ENCODE measurements at places on chromosomes 11 and 22.

GRCh38 chr11:86800076-86800959 is at the start of gene PRSS23:
Gene PRSS23 (plus strand): TSS chr11:86800542. CDS start chr11:86807644, 7,102 bp downstream.
- peak; percentile 93 for DNase-seq

- DNase-seq, result no peak
Observed at GRCh38 chr11:112760396-112761059, 200.7 kb upstream of the NCAM1 start.

- DNase-seq, result no peak
Observed at GRCh38 chr22:23073526-23074229, 3.4 kb downstream of the GNAZ start.

- DNase-seq, result no peak
Observed at GRCh38 chr11:114614127-114614720, 18.6 kb upstream of the NXPE4 start.

GRCh38 chr11:95016139-95016538 is 8.9 kb upstream of the KDM4E start:
- no peak for DNase-seq

- DNase-seq, result no peak
Observed at GRCh38 chr11:88181776-88182175, 6.5 kb upstream of the RAB38 start.

GRCh38 chr11:110301032-110301431 is 4.6 kb upstream of the RDX start:
- DNase-seq, result no peak

GRCh38 chr22:50027639-50028537 is 15.3 kb upstream of the IL17REL start:
- DNase-seq, result no peak

GRCh38 chr11:35246745-35247144 is 107.8 kb downstream of the CD44 start:
- peak; percentile 66 for DNase-seq

GRCh38 chr11:130383344-130384211 is 44.8 kb downstream of the ADAMTS8 start:
- DNase-seq, result peak; percentile 56

- no peak for DNase-seq
Observed at GRCh38 chr11:99585606-99586005, 564.9 kb downstream of the CNTN5 start.

DNA sequence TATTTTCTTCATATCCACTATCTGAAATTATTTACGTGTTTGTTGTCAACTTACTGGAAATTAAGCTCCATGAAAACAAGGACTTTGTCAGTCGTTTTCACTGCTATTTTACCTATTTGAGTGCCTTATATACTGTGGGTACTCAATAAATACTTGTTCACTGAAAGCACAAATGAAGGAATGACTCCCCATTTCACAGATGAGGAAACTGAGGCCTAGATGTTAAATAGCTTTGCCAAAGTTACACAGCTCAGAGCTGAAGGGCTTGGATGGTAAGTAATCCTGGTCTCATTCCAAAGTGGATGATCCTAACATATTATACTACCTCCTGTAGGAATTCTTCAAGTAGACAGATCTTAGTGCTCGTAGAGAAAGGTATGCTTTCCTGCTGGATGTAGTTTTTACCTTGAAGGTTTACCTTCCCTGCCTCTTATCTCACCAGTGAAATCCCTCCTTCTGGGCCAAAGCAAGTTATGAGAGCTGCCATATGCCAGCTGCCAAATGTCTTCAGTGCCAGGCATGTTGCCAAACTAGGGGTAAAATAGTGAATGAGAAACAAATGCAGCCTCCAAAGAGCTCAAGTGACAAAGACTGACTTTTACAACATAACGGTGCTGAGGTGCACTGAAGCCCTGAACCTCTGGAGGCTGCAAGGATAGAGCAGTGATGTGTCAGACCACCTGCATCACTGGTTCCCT is 129.7 kb downstream of the TRIM44 start:
- DNase-seq, result no peak

DNA sequence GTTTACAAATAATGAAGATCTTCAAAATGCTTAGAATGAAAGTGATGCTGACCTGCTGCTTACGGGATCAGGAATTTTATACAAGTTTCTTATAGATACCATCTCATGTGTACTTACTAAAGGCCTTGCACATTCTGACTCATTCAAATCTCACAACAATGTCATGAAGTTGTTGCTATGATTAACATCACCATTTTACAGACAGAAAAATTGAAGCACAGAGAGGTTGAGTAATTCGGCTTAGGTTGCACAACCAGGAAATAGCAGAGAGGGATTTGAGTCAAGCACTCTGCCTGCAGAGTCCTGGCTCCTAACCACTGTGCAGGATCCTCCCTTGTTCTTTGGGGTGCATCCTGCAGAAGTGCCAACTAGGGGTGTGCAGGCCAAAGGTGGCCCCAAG is 471.9 kb downstream of the MIAT start:
- DNase-seq, result peak; percentile 30

GRCh38 chr22:38700270-38700788 is 414 bp downstream of the JOSD1 start:
- DNase-seq, result peak; percentile 80

- peak; percentile 62 for DNase-seq
Observed at GRCh38 chr11:68206211-68206610, 6.9 kb downstream of the KMT5B start.

DNA sequence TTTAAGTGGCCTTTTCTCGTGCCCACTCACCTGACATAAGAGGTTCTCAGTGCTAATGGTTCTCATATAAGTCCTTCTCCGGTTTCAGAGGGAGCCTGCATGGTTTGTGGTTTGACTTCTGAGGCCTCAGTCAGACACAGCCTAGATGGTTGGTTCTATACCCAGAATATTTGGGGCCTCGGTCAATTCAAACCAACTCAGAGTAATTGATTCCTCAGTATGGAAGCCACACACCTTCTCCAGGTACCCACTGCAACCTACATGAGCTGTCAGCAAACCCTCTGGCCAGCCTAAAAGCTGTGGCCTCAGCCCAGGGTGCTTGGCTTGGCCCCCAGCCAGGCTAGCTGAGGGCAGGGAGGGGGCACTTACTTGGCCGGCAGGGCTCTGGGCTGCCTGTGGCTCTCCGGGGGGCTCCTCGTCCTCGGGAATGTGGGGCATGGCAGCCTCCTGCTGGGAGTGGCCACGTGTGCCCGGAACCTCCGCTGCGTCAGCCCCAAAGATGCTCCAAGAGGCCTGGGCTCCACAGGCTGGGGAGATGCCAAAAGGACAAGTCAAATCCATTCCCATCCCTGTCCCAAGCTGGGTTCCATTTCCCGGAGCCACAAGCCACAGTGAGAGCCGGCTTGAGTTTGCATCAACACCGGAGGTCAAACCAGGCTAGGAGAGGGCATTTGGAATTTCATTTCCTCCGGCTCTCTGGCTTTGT is 41.7 kb downstream of the IRAG1 start:
- DNase-seq, result no peak

- DNase-seq, result peak; percentile 75
Observed at GRCh38 chr22:48489551-48490499, 1337.8 kb downstream of the BRD1 start.

DNA sequence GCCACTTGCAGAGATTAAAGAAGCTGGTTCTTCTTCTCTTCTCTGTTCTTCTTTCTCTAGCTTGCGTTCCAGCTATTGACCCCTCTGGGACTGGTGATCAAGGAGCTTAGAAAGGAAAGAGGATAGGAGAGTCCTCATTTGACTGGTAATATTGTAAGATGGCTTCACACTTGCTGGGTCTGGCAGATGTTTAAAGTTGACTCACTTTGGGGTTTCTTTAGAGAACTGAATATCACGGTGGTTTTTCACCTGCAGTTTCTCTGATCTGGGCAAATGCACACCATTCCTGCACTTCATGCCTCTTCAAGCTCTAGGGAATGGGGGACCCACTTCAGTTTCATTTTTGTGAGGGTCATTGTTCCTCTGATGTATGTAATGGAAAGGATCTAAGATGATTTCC is 41.8 kb upstream of the DEUP1 start:
- no peak for DNase-seq

GRCh38 chr11:114379394-114380069 is 20.8 kb downstream of the C11orf71 start:
- DNase-seq, result no peak

DNA sequence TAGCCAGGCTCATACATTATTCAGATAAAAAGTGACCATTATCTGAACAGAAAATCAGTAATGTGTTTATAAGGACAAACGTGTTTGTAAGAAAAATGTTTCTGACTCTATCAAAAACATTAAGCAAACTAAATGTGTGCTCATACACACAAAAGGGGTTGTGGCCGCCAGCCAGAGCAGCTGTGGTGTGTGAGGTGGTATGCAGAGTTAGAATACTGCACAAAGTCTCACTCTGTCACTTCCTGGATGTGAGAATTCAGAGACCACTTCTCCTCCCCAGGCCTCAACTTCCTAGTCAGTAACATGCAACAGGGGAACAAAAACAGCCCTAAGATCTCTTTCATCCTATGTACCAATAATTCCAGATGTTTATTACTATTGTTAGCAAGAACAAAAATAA is 9.4 kb downstream of the OR5B21 start:
- DNase-seq, result no peak

DNA sequence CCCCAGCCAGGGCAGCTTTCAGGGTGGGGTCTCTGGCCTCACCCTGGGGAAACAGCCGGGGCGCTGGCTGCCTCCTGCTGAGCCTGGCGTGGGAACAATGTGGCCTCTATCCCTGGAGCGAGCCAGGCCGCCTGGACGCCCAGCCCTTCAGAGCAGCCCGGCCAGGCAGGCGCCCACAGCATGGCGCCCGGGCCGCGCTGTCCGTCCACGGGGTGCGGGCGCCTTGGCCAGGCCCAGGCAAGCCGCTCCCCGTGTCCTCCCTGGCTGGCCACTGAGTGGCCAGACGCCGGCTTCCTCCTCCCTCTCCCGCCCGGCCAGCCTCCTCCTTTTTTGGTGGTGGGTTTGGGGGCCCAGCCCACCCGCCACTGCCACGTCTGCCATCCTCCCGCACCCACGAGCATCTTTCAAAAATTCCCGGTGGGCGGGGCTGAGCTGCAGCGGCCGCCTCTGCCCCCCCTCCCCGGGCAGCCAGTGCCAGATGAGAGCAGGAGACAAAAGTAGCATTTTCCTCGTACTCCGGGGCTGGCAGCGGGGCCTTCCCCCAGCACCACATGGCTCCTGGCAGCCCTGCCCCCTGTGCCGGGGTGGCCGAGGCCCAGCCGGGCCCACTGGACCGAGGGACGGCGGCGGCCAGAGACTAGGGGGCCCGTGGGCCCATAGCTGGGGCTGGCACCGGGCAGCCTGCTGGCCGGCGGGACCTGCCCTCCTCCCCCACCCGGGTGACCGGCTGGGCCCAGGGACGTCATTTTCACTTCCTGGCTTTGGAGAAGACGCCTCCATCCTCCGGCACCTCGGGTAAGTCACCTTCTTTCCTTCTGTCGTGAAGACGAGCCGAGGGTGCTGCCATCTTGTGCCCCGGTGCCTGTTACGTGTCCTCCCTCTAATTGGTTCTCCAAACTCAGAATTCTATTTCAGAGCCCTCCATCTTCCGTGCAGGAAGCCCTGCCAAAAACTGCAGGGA is 70.2 kb upstream of the PPARA start:
- peak; percentile 85 for DNase-seq

GRCh38 chr22:43893266-43893665 is 1.5 kb upstream of the PNPLA5 start:
- no peak for DNase-seq

GRCh38 chr11:132620423-132620822 is 911.9 kb downstream of the OPCML start:
- DNase-seq, result no peak

- no peak for DNase-seq
Observed at GRCh38 chr11:12859872-12860657, 149.1 kb upstream of the RASSF10 start.

DNA sequence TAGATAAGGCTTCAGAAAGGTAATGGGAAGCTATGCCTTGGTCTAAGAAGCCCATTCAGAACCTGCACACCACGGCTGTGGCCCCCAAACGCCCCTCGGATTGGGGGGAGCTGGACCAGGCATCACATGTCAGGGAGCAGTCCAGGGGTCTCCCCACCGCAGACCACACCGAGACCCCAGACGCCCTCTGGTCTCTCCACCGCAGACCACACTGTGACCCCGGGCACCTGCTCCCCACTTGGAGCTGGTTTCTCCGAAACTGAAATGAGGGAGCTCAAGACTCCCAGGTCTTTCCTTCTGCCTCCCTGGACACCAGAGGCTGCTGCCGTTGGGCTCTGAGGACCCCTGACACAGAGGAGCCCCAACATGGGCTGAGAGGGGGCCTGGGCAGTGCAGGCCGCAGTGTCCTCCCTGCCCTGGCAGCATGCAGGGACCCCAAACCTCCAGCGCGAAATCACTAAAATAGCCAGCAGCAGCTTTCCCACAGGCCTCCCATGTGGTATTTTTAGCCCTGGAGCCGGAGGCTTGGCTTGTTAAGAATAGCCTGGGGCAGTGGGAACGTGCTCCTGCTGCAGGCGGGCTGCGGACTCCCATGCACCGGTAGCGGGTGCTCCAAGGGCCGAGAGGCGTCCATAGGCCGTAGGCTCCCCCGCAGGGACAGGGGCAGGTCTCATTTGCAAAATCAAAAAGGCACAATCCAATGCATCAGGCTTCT is 7.7 kb downstream of the LINC01488 start:
- no peak for DNase-seq

- DNase-seq, result no peak
Observed at GRCh38 chr11:134240592-134240991, 12.6 kb downstream of the THYN1 start.

DNA sequence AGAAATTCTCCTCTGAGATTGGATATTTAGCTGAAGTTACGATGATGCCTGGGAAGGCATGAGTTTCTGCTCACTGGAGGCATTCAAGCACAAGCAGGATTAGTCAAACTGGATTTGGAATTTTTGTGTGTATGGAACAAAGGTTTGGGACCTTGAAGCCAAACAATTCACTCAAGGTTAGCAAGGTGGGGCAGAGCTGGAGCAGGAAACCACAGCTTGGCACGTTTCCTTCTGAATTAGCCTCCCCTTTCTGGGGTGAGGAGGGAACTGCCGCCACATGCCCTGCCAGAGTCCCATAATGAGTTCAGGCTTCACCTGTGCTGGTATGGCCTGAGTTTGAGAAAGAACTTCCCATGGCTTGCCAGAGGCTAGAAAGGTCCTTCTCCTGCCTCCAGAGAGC is 50.9 kb upstream of the RRAS2 start:
- no peak for DNase-seq

- DNase-seq, result peak; percentile 64
Observed at GRCh38 chr22:43007519-43008102, 7.3 kb downstream of the PACSIN2 start.

GRCh38 chr22:44160421-44160820 is 20.3 kb upstream of the PARVG start:
- DNase-seq, result no peak

DNA sequence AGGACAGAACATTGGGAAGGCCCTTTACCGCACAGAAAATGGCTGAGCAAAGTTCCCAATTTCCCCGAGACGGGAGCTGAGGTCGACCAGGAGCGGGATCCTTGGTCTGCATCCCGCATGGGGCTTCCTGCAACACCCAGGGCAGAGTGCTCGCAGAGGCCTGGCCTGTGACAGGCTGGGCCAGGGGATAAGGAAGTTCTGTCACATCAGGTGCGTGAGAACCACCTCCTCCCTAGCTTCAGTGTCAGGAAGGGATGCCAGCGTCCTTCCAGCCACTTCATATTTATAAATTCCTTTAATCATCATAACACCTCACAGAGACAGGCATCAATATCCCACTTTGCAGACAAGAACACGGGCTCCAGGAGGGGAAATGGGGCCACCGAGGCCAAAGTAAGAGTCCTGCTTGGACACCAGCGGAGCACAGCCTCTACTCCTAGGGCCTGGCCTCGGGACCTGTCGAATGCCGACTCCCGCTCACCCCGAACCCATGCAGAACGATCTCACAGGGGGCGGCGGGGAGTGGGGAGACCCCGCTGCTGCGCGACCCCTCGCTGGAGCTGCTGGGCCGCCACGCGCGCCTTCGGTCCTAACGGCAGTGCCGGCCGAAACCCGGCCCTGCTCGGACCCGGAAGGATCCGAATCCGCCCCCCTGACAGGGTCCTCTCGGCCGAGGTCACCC is 532 bp downstream of the BET1L start:
- peak; percentile 61 for DNase-seq

Data from AG20443 (cell line).